Activated CD4-positive, alpha-beta T cell treated with anti-CD3 and anti-CD28 coated beads for 36 hours (primary cell): ENCODE measurements at places on chromosomes 11 and 22. TPM values are rescaled to one million over a fixed set of nuclear protein-coding genes. Genes with fewer than 3 reads are reported as not detected.

AIFM3 gene
- 0.21 TPM for total RNA-seq

SLC22A12 gene
- total RNA-seq: not detected

MCAM gene
- 6.8 TPM for total RNA-seq

CRYBA4 gene
- not detected for total RNA-seq

DNA sequence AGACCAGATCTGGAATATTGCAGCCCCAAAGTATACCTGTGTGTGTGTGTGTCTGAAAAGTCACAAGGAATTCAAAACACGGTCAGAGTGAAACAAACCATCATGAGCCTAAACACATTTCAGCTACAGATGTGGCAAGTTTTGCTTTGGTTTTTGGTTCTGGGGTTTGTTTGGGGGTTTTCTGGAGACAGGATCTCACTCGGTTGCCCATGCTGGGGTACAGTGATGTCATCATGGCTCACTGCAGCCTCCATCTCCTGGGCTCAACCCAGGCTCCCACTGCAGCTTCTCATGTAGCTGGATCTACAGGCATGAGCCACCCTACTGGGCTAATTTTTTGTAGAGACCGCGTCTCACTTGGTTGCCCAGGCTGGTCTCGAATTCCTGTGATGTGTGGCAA is 41.4 kb upstream of the PHF21A start:
- H3K27me3 ChIP-seq: peaks cover 33% of the 10 kb centered on the region
- no peak overlapping the region for H3K27ac ChIP-seq
- H3K36me3 ChIP-seq: no peaks in the 10 kb centered on the region
- peaks cover 9% of the 10 kb centered on the region for H3K4me1 ChIP-seq
- H3K4me3 ChIP-seq: no peak overlapping the region

DNA sequence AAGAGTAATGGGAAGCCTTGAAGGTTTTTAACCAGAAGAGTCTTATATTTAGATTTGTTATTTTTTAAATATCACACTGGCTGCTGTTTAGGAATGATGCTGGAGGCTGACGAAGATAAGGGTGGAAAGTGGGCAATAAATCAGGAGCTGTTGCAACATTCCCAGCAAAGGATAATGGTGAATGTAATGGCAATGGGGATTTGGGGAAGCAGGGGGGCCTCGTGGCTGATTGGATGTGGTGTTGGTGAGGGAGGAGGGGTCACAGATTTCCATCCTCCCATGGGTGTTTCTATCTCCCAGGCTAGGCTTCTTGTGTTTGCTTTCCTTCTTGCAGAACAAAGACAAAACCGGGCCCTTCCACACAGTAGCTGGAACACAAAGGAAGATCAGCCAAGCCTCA is 80.8 kb downstream of the PIWIL4 start:
- no peak overlapping the region for H3K27ac ChIP-seq
- H3K4me1 ChIP-seq: no peaks in the 10 kb centered on the region
- peaks cover 5% of the 10 kb centered on the region for H3K27me3 ChIP-seq
- H3K36me3 ChIP-seq: no peaks in the 10 kb centered on the region
- no peak overlapping the region for H3K4me3 ChIP-seq
- no peak for DNase-seq

- no peaks in the 10 kb centered on the region for H3K36me3 ChIP-seq
- H3K4me3 ChIP-seq: no peak overlapping the region
- peaks cover 8% of the 10 kb centered on the region for H3K27me3 ChIP-seq
- DNase-seq: no peak
- no peak overlapping the region for H3K27ac ChIP-seq
These were observed 67.2 kb upstream of the LMO1 start for GRCh38 chr11:8330896-8331295.

DNA sequence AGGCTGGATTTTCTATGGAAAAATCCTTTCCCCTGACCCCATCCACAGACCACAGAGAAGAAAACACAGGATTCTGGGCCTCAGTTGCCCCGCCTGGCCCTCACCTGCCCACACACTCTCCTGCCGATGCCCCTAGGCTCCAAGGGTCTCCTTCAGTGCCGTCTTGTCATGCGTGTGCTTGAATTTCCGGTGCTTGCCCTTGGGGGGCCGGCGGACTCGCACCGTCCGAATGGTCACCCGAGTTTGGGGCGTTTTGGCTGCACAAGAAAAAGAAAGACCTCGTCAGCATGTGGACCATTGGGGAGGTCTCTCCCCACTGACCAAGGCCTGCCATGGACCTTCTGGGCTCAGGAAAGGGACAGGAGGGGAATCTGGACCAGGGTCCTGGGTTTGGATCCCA is 19.2 kb downstream of the PDGFB start:
- H3K27me3 ChIP-seq: peaks cover 4% of the 10 kb centered on the region
- peaks cover 8% of the 10 kb centered on the region for H3K4me1 ChIP-seq
- no peak overlapping the region for H3K4me3 ChIP-seq
- H3K27ac ChIP-seq: no peak overlapping the region
- peaks cover 3% of the 10 kb centered on the region for H3K36me3 ChIP-seq
- no peak for DNase-seq

DNA sequence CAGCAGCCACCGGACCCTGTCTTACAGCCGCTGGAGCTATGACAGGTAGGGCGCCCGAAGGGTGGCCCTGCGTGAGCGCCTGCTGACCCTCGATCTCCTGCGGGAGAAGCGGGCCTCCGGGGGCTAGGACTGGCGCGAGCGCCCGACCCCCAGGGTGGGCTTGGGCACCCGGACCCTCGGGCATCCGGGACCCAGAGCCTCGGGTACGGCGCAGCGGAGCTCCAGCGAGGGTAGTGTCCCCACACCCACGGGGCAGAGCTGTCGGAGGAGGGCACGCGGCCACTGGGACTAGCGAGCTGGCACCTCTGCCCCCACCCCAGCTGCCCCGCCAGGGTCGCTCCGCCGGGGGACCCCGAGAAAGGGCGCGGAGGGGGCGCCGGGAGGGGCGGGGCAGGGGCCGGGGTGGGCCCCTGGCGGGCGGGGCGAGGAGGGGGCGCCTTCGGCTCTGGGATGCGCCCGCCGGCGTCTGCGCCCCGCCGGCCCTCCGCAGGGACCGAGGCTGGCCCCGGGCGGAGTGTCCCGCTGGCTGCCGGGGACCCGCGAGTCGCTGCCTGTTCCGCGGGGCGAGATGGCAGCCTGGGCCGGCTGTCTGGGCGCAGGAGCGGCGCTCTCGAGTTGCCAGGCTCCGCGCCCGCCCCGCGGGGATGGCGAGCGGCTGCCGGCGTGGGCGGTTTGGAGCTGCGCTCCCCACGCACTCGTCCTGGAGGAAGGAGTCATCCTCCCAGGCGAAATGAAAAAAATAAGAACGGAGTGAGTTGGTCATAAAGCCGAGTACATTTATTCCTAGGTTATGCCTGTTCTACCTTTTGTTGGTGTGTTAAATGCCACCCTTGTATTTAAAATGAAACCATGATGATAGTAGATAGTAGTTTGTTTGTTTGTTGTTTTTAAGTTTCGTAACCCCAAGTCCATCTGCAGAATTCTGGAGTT is 32.4 kb downstream of the EIF3F start:
- H3K36me3 ChIP-seq: no peaks in the 10 kb centered on the region
- H3K27ac ChIP-seq: no peak overlapping the region
- H3K4me1 ChIP-seq: peaks cover 10% of the 10 kb centered on the region
- peaks cover 30% of the 10 kb centered on the region for H3K27me3 ChIP-seq
- peak overlapping the region; percentile 59 for H3K4me3 ChIP-seq
- DNase-seq: peak; percentile 53

GRCh38 chr22:45689211-45689610 is 17.6 kb downstream of the ATXN10 start:
- no peak overlapping the region for H3K4me3 ChIP-seq
- H3K27me3 ChIP-seq: no peaks in the 10 kb centered on the region
- no peak for DNase-seq

DNA sequence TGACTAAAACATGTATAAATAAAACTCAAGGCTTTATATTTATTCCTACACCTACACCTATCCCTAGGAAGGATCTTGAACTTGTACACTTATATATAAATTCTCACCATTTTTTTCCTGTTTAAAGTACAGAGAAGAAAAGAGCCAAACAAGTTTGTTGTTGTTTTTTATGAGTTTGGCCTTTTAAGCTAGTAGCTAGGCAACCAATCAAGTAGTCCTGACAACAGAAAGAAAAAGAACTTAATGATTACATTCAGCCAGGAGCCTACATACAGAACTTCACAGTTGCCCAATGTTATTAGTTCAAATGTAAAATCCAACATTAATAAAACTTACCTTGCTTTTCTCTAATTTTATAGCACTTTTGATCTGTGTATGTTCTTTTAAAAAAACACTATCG is 316.2 kb downstream of the SOX6 start:
- no peak overlapping the region for H3K4me3 ChIP-seq
- no peaks in the 10 kb centered on the region for H3K4me1 ChIP-seq
- no peaks in the 10 kb centered on the region for H3K27me3 ChIP-seq
- DNase-seq: no peak

- H3K27ac ChIP-seq: no peak overlapping the region
- no peak for DNase-seq
- no peaks in the 10 kb centered on the region for H3K4me1 ChIP-seq
These were observed 45.7 kb upstream of the CABP7 start for GRCh38 chr22:29674121-29674520.
